ENCODE measurements at places on chromosomes 1 and 21. TPM values are rescaled to one million over a fixed set of nuclear protein-coding genes. Genes with fewer than 3 reads are reported as not detected.
A peak's percentile ranks its signal among the peaks of the same experiment; 100 is the strongest.

Gene LENEP
- polyA plus RNA-seq = 0.42 TPM

Gene ZNF683
- polyA plus RNA-seq = not detected

Gene SEC16B
- 4.5 TPM for polyA plus RNA-seq

Gene GBP7
- 0.13 TPM for polyA plus RNA-seq

Gene CYP4A22
- polyA plus RNA-seq = 5.0 TPM

Gene ADAMTSL4
- 12.8 TPM for polyA plus RNA-seq

Gene MAEL
- 2.2 TPM for polyA plus RNA-seq

Gene ACTL8
- not detected for polyA plus RNA-seq

Gene GREM2
- polyA plus RNA-seq = 1.4 TPM

Gene AMIGO1
- polyA plus RNA-seq = 6.2 TPM

Gene MX2
- 1.2 TPM for polyA plus RNA-seq

GRCh38 chr1:20237646-20238045 is 51.3 kb upstream of the PLA2G2C start:
- DNase-seq = no peak

DNA sequence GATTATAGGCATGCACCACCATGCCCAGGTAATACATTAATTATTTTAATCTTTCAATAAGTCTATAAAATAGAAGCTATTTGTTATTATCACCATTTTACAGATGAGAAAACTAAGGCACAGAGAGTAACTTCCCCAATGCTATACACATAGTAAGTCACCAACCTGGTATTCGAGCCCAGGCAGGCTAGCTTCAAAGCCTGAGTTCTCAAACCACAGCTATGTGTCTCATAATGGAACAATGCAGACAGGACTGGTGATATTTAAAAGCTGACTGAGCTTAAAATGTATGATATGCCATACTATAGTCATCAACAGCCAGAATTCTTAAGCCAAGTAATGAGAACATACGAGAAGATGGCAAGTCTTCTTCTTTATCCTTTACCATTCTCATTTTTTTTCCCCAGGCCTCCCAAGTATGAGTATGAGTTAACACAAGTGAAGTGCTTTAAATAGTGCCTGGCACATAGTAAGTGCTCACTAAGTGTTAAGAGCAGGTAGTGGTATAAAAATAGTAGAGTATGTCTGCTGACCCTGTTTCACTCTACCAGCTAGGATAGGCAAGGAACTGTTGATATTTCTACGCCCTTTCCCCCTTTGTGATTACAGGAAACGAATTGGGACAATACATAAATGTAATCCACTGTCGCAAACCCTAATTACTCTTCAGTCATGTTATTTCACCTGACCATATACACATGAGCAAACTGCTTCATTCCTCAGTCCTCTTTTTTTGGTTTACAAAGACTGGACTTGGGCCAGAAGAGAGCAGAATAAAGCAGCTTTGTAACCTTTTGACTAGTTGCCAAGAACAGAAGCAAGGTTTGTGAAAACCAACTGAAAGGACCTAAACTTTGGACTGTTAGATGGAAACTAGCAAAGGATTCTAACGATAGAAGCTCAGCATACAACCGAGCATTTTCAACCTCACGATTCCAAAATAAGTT is 9.5 kb downstream of the EYA3 start:
- DNase-seq = peak; percentile 44

- DNase-seq = no peak
Observed at GRCh38 chr21:15992171-15992570, 262.4 kb downstream of the USP25 start.

- no peak for DNase-seq
Observed at GRCh38 chr1:42849944-42850343, 3.5 kb downstream of the ZNF691 start.

DNA sequence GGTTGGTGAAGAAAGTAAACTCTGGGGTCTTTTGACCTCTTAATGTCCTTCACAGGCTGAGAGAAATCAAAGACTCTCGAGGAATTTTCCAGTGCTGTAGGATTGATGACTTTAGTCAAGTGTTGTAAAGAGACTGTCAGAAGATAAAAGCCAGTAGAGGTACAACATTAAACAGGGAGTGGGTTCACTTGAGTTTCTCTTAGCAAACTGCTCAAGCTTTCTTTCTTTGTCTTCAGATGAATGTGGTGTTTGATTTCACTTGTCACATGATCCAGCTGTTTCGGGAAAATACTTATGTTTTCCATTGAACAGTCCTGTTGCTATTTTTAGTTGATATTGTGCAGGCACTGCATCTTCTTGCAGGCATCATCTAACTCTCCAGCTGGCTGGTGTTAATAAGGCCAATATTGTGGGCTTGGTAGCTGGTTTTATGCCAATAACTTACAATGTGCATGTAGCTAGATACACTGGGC is 45.6 kb downstream of the XCL2 start:
- DNase-seq = peak; percentile 44

GRCh38 chr1:193241132-193241827 is 54.9 kb upstream of the B3GALT2 start:
- DNase-seq = no peak

- no peak for DNase-seq
Observed at GRCh38 chr1:8145545-8146202, 119.6 kb upstream of the ERRFI1 start.

DNA sequence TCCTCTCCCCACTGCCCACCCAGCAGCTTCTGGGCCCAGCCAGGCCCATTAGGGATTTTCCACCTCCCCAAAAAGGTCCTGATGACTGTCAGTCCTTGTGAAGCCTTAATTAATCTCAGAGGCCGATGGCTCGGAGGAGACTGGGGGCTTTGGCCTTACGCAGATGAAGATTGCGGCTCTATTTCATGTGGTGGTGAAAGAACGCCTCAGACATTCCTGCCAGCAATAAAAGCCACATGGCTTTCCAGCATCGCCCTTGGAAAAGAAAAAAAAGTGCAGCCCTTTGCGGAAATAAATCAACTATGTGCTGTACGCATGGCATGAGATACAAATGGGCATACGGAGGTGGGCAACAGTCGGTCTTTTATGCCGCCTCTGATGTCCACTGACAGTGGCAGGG is 6.6 kb upstream of the RUNX3 start:
- no peak for DNase-seq

- no peak for DNase-seq
Observed at GRCh38 chr1:114468047-114468446, 43.0 kb downstream of the TRIM33 start.

GRCh38 chr1:32276032-32276782 is 15.7 kb upstream of the HDAC1 start:
- DNase-seq = no peak

- DNase-seq = no peak
Observed at GRCh38 chr1:58748666-58749065, 35.2 kb downstream of the JUN start.

GRCh38 chr1:156809711-156810366 is 6.8 kb downstream of the SH2D2A start:
- DNase-seq = no peak

DNA sequence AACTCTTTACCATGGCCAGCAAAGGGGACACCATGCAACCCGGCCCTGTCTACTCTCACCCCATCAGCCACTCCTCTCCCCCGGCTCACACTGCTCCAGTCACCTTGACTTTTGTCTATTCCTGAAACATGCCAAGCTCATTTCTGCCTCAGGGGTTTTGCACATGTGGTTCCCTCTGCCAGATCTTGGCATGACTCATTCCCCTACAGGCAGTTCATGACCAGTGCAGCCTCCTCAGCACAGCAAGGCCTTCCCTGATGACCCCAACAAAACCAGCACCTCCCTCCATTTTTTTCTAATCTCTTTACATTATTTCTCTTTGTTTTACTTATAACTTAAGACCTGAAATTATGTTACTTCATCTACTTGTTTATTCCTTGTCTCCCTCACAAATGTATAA is 58.6 kb upstream of the GJB5 start:
- no peak for DNase-seq

- DNase-seq = no peak
Observed at GRCh38 chr21:25314247-25314646, 293.0 kb downstream of the MRPL39 start.

DNA sequence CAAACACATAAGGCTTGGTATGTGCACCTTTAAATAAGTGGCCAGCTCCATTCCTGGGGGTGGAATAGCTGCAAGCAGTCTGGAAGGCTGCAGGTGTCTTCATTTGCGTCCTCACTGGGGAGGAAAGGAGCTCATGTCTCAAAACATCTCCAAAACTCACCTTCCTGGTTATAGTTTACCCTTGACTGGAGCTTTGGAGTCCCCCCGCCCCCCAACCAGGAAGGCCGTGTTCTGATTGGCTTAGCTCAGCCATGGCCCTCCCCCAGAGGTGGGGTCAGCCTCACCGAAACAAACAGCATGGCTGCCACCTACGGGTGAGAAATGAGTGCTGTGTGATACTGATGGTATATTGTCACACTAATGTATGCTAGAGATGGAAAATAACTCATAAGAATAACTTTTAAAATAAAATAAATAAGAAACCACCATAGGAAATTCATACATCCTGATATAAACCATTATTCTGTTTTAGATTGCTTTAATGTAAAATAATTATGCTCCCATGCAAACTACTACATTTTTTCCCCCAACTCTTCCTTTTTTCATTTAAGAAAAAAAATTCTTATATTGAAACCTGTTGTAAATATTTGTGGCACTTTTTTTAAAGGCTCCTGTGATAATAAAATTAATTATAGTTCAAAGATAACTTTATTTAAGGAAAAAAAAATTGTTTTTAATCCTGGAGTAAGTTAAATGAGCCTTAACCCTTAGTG is 90.8 kb downstream of the ZP4 start:
- DNase-seq = no peak

DNA sequence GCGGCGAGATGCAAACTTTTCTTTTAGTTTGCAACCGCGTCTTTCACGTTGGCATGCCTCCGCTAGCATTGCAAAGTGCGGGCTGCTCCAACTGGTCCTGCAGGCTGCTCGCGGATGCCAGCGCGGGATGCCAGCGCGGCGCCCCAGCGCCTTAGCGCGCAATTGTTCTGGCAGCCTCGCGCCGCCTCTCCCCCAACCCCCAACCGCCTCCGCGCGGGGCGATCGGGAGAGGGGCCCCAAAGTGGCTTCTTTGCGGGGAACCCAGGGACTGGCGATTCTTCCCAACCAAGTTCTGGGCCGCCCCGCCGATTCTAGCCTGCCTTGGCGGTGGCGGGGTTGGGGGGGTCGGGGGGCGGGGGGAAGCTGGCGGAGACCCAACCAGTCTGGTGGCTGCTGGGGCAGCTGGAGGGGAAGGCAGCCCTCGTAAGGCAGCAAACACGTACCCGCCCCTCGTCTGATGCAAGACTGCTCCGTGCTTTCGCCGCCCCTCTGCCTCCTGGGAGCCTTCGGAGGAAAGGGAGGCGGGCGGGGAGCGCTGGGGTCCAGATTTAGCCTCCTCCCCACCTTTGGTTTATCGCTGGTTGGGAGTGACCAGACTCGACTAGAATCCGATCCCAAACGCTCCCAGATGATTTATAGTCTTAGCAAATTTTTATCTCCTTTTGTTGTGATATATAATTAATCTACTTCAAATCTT is 756 bp downstream of the PHGDH start:
- peak; percentile 79 for DNase-seq

GRCh38 chr1:72283307-72284083 is 1.2 kb upstream of the NEGR1 start:
- peak; percentile 46 for DNase-seq

DNA sequence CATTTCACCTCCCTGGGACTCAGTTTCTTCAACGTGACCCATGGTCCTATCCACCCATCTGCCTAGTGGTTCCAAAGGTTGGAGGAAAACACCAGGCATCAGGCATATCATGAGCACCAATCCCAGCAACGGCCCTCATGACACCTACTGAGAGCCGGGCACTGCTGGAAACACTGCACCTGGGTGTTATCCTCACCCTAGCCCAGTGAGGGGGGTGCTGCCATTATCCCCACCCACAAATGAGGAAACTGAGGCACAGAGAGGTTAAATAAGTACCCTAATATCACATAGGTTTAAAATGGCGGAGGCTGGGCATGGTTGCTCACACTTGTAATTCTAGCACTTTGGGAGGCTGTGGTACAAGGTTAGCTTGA is 206.9 kb downstream of the MATN1 start:
- no peak for DNase-seq

- DNase-seq = no peak
Observed at GRCh38 chr21:15210235-15210678, 145.5 kb upstream of the NRIP1 start.

All from renal cortex interstitium (tissue), 15 donors.